ENCODE measurements at places on chromosomes 16 and 17.
A peak's percentile ranks its signal among the peaks of the same experiment; 100 is the strongest.

GRCh38 chr16:31149332-31149731 lies 534 bp downstream of the PRSS36 start:
- DNase-seq, result no peak

GRCh38 chr17:56793957-56794356 lies 39.8 kb downstream of the C17orf67 start:
- DNase-seq, result no peak

- DNase-seq, result peak; percentile 81
Measured at GRCh38 chr16:88888461-88889387, 22.3 kb upstream of the PABPN1L start.

DNA sequence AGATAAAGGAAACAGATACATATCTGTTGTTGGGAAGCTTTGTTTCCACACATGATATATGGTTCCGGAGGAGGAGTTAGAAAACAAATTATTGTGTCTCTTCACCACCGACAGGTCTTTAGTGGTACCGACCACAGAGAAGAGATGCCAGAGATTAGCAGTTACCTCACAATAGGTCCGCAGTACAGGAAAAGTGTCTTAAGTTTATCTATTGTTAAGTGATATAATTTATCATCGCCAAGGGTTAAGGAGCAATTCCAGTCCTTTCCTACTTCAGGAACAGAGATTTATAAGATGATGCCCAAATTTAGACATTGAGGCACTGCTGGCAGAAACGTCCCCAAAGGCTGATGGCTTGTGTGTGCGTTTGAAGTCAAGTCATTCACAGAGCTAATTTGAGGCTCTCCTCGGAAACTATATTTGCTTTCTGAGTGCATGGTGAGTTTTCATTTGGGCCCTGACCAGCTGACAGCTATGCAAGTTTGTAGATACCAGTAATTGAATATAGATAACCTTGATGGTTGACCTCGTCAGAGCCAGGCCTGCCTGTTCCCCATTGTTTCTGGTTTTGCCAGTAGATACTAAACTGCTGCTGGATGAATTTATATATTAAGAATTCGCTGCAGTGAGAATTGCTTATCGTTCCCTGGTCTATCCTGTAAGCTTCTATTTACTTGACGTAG lies 196.4 kb upstream of the IRX3 start:
- no peak for DNase-seq
